CD4-positive, alpha-beta memory T cell (primary cell): ENCODE measurements at places on chromosomes 13 and 19. TPM values are rescaled to one million over a fixed set of nuclear protein-coding genes. Genes with fewer than 3 reads are reported as not detected.
A peak's percentile ranks its signal among the peaks of the same experiment; 100 is the strongest.

The PDX1 gene
- total RNA-seq, result not detected

- no peak for DNase-seq
Observed at GRCh38 chr13:80707000-80707983, 366.4 kb upstream of the SPRY2 start.

GRCh38 chr19:17555480-17555928, at the start of gene COLGALT1:
COLGALT1 (plus strand) TSS chr19:17555649; CDS start chr19:17555714, 65 bp downstream.
- peak; percentile 98 for DNase-seq

DNA sequence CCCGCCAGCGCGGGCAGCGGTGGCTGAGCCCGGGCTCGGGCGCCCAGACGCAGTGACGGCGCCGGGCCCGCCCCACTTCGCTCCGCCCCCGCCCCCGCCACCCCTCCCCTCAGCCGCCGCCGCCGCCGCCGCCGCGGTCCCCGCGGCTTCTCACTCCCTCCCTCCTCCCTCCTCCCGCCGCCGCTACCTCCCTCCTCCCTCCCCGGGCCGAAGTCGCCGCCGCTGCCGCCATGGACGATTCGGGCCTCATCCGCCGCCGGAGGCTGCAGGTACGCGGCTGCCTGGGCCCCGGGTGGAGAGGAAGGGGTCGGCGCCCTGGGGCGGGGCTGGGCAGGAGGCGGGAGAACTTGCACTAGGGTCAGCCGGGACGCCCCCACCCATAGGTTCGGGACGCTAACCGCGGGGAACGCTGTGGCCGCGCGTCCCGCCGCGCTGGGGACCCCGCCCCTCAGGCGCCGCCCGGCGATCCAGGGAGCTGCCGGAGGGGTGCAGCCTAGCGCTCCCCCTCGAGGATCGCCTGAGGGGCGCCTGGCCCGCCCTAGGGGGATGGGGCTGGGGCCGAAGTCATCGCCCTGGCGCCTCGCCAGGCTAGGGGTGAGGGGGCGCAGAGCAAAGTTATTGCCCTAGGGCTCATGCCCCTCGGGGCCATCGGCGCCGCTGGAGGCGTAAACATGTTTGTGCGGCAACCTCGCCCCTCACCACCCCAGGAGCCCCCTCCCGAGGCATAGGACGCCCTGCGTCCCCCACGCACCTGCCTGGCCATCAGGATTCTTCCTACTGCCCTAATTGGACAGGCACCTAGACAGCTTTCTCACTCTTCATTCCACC, 427 bp downstream of the RTBDN start:
- DNase-seq, result no peak

The IGSF23 gene
- total RNA-seq, result not detected

DNA sequence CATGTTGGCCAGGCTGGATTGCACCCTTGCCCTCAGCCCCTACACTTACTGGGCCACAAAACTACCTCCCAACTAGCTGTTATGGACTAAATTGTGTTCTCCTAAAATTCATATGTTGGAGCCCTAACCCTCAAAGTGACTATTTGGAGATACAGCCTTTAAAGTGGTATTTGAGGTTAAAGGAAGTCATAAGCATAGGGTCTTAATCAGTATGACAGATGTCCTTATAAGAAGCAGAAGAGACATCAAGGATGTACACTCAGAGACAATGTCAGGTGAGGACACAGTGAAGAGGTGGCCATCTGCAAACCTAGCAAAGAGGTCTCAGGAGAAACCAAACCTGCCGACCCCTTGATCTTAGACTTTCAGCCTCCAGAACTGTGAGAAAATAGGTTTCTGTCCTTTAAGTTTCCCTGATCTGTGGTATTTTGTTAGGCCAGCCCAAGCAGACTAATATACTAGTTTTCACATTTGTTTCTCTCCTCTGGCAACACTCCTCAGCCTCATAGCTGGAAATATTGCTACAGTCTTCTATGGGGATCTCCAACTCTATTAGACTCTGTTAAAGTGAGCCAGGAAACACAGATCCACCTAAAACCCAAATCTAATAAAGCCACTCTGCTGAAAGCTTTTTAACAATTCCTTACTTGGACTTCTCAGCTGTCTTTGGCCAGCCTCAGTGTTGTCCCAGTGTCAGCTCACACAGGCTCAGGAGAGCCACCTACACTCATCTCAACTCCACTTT, 256.5 kb downstream of the TBC1D4 start:
- DNase-seq, result no peak

DNA sequence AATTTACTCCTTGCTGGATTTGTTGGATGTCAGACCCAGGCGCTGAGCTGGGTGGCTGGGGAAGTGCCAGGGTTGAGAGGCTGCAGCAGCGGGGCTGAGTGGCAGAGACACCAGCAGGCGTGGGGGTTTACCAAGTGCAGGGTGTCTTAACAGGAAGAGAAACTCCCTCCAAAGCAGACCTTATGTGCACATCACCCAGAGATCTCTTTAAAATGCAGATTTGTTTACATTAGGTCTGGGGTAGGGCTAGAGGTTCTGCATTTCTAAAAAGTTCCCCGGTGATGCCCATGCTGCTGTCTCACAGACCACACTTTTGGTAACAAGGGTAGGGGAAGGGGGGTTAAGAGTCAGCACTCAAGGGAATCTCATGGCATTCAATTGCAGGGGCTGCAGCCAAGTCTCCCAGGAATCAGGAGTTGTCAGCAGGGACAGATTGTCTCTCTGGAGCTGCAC, 80.7 kb upstream of the OLFM4 start:
- DNase-seq, result no peak

- no peak for DNase-seq
Observed at GRCh38 chr19:51916167-51916566, 11.1 kb upstream of the ZNF613 start.
